A549 treated with RU486 at 1 μM for 4 hours (cell line): ENCODE measurements at places on chromosomes 16 and 17. TPM values are rescaled to one million over a fixed set of nuclear protein-coding genes. Genes with fewer than 3 reads are reported as not detected.

Gene B3GNT9
- 6.3 to 8.5 TPM (median 8.3 TPM) in 5 replicates for total RNA-seq

Gene SOX15
- 0.16 to 0.30 TPM (median 0.19 TPM) in 5 replicates for total RNA-seq

Gene LRRC46
- 2.8 to 4.8 TPM (median 3.4 TPM) in 5 replicates for total RNA-seq

Gene ABCC11
- 0.11 to 0.20 TPM (median 0.18 TPM) in 4 of 5 replicates, not detected in the other for total RNA-seq

Gene ADAMTS18
- total RNA-seq, result 0.05 TPM in 1 of 5 replicates, not detected in the others

Gene DLX4
- 2.0 to 3.5 TPM (median 3.1 TPM) in 5 replicates for total RNA-seq

Gene RAMP2
- 0.65 to 1.5 TPM (median 0.76 TPM) in 5 replicates for total RNA-seq

Gene CYBA
- 204 to 316 TPM (median 278 TPM) in 5 replicates for total RNA-seq

Gene SLC12A3
- not detected in 5 replicates for total RNA-seq

Gene BCL7C
- total RNA-seq, result 26.5 to 41.9 TPM (median 38.4 TPM) in 5 replicates

Gene MYL11
- 0.69 to 1.1 TPM in 2 of 5 replicates, not detected in the others for total RNA-seq

Gene KRT24
- total RNA-seq, result not detected in 5 replicates
